T-helper 17 cell (primary cell): ENCODE measurements at places on chromosomes 1 and 21.

DNA sequence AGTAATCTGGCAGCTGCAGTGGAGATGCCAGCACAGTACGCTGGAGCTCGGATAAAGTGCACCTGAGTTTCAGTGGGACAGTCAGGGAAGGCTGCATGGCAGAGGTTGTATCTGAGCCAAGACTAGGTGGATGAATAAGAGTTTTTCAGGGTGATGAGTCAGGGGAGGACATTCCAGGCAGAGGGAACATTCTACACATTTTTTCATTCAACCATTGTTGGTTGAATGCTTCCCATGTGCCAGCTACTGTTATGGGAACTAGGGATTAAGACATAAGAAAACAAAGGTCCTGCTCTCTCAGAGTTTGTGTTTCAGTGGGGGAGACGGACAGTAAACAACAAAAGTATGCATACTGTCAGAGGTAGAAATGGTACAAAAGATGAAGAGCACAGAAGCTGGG, 5.2 kb downstream of the LEPR start:
- no peak for DNase-seq

GRCh38 chr21:35943752-35944151, 116.6 kb downstream of the SETD4 start:
- no peak for DNase-seq

GRCh38 chr1:243926803-243927245, 76.8 kb upstream of the AKT3 start:
- no peak for DNase-seq

DNA sequence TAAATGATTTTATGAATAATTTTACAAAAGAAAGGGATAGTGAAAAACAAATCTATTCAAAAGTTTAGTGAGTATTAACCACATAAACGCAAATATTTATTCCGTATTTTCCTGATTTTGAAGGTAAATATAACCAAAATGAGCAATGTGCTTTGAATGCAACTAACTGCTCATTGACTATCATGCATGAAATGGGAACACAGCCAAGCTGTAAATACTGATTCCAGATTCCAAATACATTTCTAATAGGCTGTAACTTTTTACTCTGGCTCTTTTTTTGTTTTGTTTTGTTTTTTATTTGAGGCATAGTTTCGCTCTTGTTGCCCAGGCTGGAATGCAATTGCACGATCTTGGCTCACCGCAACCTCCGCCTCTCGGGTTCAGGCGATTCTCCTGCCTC, 41.8 kb downstream of the SELENOF start:
- DNase-seq: no peak

GRCh38 chr1:179506199-179506598, 69.5 kb downstream of the NPHS2 start:
- DNase-seq: no peak

DNA sequence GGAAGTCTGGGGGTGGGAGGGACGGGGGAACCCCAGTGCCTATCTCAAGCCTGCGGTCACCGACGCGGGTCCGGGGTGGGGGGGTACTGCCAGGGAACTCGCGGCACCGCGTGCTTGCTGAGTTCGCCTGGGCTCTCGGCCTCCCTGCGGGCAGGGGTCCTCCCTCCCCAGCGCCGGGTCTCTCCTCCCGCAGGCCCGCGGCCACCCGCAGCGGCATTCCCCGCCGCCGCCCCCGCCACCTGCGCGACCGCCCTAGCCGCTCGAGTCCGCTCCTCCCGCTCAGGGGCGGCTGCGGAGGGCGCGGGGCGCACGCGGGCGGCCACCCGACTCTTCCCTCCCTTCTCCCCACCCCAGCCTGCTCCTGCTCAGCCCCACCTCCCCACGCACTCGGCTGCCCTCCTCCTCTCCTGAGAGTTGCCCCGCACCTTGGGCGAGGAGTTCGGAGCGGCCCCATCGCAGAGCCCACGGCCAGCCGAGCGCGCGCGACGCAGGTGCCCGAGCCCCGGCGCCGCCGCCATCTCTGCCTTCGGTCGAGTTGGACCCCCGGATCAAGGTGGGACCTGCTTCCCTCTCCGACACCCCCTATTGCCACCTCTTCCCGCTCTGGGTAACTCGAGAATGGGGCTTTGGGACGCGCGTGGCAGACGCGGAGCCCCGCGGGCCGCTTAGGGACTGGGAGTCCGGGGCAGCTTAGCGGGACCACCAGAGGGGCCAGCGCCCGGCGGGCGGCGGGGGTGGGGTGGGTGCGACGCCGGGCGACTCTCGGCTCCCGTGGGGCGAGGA, 105.0 kb downstream of the LEPR start:
- DNase-seq: no peak

DNA sequence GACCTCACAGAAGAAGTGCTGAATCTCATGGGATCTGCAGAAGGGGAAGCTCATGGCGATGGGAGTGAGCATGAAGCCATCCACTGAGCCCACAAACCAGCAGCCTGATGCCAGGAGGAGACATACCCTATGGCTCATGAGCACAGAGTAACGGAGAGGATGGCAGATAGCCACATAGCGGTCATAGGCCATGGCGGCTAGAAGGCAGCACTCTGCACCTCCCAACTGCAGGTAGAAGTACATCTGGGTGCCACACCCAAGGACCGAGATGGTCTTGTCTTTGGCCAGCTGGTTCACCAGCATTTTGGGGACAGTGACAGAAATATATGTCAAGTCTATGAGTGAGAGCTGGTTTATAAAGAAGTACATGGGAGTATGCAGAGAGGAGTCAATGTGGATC, 4.3 kb downstream of the OR2T10 start:
- no peak for DNase-seq

GRCh38 chr1:60998786-60999185, 83.6 kb upstream of the NFIA start:
- no peak for DNase-seq

GRCh38 chr1:201734786-201735185, 94.2 kb upstream of the IPO9 start:
- DNase-seq: no peak

DNA sequence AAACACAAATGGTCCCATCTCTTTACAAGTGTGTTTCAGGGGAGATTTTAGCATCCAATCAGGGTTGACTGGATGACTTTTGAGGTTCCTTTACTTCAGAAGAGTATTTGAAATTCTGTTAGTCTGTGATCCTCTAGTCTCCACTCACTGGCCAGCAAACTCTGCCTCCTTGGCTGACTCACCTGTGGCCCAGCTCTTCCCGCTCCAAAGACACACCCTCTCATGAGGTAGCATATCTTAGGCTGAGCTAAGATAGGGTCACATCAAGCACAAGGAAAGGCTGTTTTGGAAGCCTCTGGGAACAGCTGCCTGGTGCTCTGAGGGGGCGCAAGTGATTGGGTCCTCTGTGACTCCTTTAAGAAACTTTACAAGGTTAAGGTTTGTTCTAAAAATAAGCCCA, 102.3 kb upstream of the FGGY start:
- DNase-seq: no peak

DNA sequence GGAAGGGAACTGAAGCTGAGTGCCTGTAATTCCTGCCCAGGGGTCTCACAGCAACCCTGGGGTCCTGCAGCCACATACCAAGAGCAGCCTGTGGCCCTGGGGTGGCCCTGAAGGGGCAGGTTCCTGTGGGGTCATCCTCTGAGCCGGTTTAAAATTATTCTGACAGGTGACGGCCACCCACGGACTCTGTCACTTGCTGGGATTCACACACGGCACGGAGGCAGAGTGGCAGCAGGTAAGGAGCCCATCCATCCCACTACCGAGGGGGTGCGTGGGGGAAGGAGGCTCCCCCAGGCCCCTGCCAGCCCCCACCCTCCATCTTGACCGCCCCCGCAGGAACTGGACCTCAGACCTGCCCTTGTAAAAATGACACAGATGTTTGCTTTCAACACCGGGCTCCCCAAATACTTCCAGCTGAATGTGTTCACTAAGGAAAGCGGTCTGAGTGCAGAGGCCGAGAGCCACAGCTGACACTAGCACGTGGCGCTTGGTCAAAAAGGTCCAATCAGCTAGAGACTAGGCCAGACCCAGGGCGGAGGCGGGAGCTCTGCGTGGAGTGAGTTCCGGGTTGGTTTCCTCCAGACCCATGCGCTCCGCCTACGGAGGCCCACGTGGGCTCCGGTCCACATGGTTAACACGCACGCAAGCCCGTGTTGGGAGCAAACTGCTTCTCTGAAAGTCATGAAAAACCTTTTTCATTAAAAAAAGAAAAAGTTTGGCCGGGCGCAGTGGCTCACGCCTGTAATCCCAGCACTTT, 10.0 kb downstream of the YBEY start:
- DNase-seq: peak; percentile 35

DNA sequence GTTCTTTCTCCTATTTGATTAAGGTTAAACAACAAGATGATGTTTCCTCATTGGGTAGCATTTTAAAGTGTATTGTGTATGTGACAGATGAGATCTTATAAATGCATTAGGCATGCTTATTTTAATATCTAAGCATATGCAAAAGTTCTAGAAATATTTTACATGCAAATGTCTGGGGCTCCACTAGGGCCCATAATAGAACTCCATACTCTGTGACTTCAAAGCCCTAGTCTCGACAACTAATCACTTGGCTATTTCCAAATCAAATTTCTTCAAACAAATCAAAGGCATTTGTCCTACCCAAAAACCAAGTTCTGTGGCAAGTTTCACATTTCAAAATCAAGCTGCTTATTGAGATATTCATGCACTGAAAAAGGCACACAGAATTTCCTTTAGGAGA, 385.6 kb upstream of the ST6GALNAC5 start:
- DNase-seq: no peak

DNA sequence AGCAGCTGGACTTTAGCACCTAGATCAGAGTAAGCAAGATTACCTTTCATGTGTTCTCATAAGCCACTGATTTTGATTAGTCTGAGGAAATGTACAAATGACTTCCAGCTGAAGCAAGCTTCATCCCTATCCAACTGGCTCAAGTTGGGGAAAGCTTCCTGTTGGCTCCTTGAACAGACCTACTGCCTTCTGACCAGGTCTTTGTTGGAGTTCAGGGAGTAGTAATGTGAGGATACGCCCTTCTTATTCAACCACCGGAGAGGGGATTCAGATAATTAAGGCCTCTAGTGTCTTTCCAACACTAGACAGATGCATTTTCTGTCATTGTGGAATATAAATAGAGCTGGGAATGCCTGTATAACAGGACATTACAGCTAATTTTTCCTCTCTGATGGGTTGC, 268.9 kb downstream of the TGFB2 start:
- no peak for DNase-seq

- DNase-seq: no peak
Measured at GRCh38 chr1:8078176-8078671, 52.1 kb upstream of the ERRFI1 start.

GRCh38 chr1:7387053-7387927, 383.8 kb upstream of the VAMP3 start:
- no peak for DNase-seq

GRCh38 chr1:43049481-43049880, 90.8 kb upstream of the SLC2A1 start:
- DNase-seq: no peak

DNA sequence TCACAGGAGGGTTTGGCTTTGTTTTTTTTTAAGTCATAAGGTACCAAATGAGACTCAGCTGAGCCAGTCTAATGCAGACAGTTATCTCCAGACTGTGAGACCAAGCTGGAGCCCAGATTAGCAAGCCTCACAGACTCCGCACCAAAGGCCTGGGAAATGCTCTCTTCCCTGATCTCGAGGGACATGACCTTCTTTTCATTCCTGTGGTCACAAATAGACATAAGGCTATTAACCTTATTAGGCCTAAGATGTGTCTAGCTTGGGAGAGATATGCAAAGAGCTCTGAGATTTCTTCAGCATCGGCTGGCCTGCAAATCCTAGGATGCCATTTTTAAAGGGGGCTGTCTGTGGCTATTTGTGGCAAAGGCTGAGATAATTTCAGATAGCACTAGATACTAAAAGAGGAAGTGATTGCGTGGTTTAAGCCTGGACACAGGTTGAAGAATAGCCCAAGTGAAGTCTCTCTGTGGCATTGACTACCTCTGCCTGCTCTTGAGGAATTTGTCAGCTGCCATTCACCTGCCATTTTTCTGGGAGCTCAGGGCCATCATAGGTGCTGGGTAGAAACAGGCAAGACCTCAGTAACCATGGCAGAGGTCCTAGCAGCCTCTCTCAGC, 301.3 kb downstream of the SIPA1L2 start:
- no peak for DNase-seq

GRCh38 chr1:94617134-94617805, 75.7 kb upstream of the F3 start:
- no peak for DNase-seq

DNA sequence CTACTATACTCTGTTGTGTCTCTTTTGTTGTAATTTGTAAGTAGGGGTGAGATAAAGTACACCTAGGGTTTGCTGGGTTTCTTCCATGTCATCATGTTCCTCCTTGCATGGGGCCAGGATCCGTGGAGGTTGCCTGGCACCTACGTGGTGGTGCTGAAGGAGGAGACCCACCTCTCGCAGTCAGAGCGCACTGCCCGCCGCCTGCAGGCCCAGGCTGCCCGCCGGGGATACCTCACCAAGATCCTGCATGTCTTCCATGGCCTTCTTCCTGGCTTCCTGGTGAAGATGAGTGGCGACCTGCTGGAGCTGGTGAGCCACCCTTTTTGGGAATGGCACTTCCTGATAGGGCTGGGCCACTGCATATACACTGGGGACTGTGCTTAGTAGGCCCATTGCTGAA, 4.4 kb downstream of the PCSK9 start:
- no peak for DNase-seq

DNA sequence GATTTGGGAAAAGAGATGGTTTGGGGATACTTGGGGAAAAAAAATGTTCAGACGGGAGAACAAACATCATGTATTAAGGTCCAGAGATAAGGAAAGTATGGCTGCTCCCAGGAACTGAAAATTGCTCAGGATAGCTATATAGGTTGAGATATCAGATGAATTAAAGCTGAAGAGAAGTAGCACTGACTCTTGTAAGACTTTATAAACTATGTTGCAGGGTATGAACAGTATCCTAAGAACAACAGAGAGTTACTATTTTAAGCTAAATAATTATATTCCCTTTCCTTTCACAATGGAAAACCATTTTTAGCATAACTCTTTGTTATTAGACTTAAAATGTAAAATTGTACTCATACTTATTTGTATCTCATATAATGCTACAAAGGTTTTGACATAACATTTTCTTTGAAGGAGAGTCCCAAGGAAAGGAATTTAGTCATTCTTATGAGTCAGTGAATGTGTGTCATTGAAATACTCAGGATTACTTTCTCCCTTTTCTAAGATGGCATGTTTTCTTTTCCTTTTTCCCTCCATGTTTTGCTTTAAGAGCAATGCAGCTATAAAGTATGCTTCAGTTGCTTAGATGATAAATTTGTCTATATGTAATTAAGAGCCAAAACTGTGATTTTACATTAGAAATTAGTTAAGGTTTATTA, 139.4 kb upstream of the KIAA1614 start:
- no peak for DNase-seq
